Liver (tissue), 10 donors: ENCODE measurements at places on chromosomes 16 and 17.

DNA sequence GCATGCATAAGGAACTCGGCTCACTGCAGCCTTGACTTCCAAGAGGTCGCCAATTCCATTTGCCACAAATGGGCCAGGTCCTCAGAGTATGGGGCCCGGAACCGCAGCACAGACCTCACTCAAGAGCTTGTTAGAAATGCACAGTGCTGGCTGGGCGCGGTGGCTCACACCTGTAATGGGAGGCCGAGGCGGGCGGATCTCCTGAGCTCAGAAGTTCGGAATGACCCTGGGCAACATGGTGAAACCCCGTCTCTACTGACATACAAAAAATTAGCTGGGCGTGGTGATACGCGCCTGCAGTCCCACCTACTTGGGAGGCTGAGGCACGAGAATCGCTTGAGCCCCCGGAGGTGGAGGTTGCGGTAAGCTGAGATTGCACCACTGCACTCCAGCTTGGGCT, 19.6 kb upstream of the N4BP1 start:
- no peak for DNase-seq

DNA sequence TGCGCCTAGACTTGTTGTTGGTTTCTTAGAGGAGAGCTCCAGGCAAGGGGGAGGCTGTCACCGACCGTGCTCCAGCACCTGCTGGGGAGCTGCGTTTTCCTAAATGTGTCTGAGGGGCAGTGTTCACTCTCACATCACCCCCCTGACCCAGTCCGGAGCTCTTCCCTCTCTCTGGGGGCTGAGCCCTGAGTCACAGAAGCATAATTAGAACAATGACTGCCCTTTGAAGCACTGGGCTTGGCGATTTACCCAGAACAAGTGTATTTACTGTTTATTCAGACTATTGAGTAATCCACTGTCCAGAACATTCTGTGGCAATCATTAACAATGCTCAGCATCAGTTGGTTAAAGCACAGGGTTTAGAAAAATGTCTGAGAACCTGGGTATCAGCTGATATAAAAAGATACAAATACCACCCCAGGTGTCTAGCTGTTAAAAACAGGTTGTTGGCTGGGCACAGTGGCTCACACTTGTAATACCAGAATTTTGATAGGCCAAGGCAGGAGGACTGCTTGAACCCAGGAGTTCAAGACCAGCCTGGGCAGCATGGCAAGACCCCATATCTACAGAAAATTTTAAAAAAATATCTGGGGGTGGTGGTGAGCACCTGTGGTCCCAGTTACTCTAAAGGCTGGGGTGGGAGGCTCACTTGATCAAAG, 8.1 kb downstream of the CES4A start:
- DNase-seq, result no peak

DNA sequence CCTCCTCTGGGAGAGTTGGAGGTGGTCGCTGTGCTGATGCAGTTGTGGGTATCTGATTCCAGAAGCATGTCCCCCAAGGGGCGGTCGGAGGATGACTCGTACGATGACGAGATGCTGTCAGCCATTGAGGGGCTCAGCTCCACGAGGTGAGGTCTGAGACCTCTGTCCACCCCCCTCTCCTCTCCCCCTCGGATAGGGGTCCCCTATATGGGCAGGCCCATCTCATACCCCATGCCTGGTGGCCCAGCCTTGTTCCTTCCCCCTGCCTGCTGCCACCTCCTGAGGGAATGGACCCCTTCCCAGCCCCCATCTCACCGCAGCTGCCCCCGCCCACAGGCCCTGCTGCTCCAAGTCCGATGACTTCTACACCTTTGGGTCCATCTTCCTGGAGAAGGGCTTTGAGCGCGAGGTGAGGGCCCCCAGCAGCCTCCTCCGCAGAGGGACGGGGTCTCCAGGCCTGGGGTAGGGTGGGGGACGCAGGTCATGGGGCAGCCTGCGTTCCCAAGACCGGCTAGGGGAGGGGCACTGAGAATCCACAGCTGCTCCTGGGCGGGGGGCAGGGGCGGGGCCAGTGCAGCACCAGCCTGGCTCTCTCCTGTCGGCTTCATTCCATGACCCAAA, 39.2 kb downstream of the ADCY7 start:
- peak; percentile 27 for DNase-seq

- no peak for DNase-seq
These were observed 36.4 kb downstream of the CLEC16A start for GRCh38 chr16:10980813-10981212.

DNA sequence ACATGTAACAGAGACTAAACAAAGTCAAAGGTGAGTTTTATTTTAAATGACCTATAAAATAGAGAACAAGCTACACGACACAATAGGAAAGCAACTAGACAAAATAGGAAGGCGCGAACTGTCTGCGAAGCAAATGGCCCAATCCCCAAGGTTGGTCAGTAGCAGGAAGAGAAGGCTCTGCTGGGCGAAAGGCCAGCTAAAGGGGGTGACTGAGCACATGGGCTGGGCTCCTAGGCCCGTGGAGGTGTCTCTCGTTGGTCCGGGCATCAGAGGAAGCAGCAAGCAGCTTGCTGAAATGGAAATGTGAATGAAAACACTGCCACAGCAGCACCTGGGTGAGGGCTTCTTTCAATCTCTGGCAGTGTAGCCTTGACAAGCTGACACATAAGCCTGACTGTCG, 129.4 kb downstream of the ZNF778 start:
- DNase-seq, result no peak

GRCh38 chr16:4924593-4925292, 12.2 kb downstream of the PPL start:
- DNase-seq, result peak; percentile 51

GRCh38 chr16:7380911-7381310, 48.3 kb downstream of the RBFOX1 start:
- DNase-seq, result no peak

GRCh38 chr17:48646183-48647102, 20.3 kb upstream of the HOXB9 start:
- no peak for DNase-seq

DNA sequence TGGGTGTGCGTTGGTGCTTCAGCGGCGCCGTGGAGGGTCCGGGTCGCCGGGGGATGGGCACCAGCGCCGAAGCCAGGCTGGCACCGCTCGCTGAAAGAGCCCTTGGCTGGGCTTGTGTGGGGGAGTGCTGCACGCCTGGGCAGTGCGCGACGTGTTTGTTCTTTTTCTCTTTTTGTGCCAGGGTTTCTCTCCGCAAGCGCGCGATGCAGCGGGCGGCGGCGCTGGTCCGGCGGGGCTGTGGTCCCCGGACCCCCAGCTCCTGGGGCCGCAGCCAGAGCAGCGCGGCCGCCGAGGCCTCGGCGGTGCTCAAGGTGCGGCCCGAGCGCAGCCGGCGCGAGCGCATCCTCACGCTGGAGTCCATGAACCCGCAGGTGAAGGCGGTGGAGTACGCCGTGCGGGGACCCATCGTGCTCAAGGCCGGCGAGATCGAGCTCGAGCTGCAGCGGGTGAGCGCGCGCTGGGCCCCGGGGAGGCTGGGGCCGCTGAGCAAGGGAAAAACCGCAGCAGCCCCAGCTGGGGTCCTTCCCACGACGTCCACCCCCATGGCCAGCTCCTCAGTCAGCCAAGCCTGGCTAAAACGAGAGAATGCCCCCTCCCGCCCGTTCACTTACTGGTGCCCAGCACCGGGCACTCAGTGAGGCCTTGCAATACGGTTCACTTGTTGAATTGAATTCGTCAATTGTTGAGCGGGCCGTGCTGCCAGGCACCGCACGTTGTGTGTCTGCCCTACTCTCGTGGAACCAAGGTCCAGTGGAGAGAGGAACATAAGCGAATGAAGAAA, 541 bp downstream of the GPT2 start:
- no peak for DNase-seq

DNA sequence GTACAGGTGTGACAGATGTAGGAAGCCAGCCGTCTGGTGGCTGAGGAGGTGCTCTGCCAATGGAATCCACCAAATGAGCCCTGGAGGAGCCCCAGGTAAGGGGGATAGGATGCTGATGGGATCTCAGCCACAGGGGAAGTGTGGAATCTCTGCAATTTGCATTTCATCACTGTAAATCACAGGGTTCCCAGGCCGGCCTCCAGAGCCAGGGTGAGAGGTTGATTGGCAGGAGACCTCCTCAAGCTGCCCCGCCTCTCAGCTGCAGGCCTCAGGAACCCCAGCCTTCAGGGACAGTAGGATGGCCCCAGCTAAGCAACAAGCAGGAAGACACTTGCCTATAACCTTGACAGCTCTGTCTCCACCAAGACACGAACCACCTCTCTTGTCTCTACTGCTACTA, 39.4 kb downstream of the RTN4RL1 start:
- DNase-seq, result no peak

GRCh38 chr17:34314279-34314678, 5.0 kb upstream of the CCL8 start:
- DNase-seq, result no peak

GRCh38 chr17:75270218-75270965, 639 bp downstream of the MIF4GD start:
- DNase-seq, result peak; percentile 62

- no peak for DNase-seq
These were observed 9.1 kb downstream of the ZNF668 start for GRCh38 chr16:31064882-31065461.

DNA sequence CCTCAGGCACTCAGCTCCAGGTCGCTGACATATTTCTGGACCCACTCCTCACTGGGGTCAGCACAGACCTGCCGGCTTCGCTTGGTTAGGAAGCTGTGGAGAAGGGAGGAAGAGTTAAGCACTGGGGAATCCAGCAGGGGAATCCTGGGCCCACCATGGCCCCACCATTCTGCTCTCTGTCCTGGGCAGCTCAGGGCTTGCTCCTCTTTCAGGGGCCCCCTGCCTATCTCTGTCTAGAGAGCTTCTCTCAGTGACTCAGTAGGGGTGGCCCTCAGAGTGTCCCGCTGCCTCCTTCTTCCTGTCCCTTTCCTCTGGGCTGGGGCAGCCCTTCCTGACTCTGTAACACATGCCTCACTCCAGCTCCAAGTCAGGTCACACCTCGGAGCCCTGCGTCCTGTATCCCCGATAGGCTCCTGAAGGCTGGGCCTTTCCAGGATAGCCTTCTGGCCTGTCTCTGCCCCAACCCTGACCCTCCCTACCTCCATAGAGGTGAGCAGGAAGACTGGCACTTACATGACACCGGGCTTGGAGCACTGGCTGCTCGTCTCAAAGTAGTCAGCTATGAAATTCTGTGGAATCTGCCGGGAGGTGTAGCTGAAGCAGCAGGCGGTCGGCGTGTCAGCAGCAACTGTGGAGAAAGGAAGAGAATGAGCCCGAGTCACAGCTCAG, 1.1 kb downstream of the CCL3 start:
- DNase-seq, result no peak

DNA sequence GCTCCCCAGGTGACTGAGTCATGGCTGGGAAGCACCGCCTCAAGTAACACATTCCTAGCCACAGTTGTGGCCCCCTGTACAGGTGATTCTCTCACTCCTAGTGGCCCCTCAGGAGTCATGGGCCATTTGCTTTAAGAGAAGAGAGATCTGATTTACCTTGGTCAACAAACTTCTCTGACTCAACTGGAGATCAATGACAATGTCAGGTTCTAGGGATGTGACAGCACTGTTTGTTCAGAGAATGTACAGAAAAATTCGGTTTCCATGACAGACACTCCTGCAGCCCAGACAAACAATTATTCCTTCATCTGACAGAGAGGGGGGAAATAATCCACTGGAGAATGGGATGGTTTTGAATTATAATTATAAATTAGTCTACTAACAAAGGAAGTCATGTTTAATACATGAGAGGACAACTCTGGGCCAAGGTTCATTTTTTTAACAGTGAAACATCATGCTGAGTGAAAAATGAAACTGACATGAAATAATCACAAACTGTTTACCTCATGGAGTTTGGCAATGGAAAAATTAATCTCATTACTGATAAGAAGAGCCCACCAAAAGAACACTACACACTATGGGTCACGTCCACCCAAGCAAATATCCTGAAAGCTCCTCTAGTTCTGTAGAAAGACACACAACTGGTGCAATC, 9.7 kb downstream of the ERN1 start:
- DNase-seq, result no peak

- no peak for DNase-seq
These were observed 6.9 kb downstream of the SLC16A3 start for GRCh38 chr17:82235775-82236141.

DNA sequence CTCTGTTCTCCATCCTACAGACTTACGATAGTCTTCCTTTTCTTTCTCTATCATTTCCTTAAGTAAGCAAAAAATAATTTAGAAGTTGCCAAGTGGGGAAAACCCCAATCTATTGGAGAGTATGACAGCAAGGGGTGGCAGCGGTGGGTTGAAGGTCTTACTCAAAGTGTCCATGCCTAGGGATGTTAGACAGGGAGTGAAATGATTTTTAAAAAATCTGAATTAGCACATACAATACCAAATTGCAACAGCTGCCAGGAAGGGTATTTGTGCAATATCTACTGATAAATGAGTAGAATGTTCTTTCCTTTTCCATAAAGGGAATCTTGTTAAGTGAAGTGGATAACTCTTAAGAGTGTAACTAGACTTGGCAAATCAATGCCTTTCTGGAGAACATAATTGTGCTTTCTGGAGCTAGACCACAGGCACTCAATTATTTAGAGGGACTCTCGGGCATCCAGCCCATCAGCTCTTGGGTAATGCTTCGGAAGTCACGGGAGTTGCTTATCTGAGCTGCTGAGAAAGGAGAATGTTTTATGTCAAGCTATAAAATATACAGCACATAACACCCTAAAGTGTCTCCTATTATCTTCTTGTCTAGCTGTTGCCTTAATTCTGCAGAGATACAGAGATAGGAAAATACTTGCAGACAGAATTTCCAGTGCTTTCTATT, 151.5 kb downstream of the KCNJ2 start:
- no peak for DNase-seq

DNA sequence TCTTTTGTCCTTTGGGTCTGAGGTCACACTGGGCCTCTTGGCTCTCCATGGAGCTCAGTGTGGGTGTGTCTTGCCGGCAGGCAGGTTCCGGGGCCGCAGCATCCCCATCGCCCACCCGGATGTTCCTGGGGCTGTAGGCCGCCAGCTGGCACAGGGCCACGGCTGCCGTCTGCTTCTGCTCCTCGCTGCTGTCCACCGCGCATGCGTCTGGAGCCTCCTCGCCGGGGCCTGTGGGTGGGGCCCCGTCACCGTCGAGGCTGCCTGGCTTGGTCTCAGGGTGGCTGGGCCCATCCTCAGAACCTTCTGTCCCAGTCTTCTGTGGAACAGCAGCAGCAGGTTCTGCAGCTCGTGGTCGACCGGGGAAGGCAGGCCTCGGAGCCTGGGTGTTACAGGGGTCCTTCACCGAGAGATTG, 9.6 kb downstream of the ZNF750 start:
- DNase-seq, result no peak

GRCh38 chr17:351449-351738, 1.2 kb downstream of the RPH3AL start:
- DNase-seq, result no peak

GRCh38 chr16:58027916-58028455, 2.4 kb downstream of the MMP15 start:
- no peak for DNase-seq

DNA sequence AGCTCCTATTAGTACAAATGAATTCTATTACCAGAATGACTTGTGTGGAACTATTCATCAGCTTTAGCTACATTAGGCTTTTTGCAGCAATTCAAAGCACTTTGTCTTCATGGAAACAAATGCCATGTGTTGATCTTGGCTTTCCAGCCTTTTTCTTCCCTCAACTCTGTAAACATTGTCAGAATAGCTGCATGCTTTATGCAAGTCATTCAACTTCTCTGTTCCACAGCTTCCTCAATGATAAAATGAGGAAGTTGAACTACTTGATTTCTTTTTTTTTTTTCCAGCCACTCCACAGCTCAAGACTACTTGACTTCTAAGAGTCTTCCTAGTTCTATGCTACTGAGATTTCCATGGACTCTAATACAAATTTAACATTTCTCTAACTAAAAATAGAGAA, 41.1 kb downstream of the KIAA0753 start:
- no peak for DNase-seq

GRCh38 chr16:75064403-75065148, 52.0 kb downstream of the LDHD start:
- no peak for DNase-seq
